Activated effector memory CD4-positive, alpha-beta T cell treated with anti-CD3 and anti-CD28 coated beads, Interleukin-2, amount 50 U/mL, for 16 hours (primary cell): ENCODE measurements at places on chromosomes 12 and 14.
A peak's percentile ranks its signal among the peaks of the same experiment; 100 is the strongest.

GRCh38 chr12:108802101-108802961 is 55.1 kb downstream of the SSH1 start:
- DNase-seq, result no peak

- DNase-seq, result no peak
Measured at GRCh38 chr12:49838973-49839633, 3.8 kb downstream of the BCDIN3D start.

- no peak for DNase-seq
Measured at GRCh38 chr12:52417740-52418139, 11.6 kb upstream of the KRT82 start.

DNA sequence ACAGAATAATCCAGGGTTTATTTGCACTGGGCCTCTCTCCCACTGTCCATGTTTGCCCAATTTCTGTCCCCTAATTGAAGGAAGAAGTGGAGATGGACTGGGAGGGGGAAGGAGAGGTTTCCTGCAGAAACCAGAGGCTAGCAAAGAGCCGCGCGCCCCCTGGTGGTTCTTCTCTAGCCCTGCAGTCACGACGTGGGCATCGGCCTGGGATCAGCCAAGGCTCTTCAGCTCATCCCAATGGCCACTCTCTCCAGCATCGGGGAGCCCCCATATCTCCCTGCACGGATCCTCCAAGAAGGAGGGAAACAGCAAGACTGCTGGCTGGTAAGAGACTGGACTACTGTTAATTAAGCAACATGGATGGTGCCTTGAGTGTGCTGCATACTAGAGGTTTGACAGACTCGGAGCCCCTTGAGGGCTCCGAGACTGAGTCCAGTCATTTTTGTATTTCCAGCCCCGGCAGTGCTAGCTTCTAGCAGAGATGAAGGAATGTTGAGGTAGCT is 18.7 kb downstream of the ZBTB39 start:
- peak; percentile 90 for DNase-seq

GRCh38 chr12:3568695-3569094 is 77.7 kb downstream of the PRMT8 start:
- DNase-seq, result peak; percentile 54
